ENCODE measurements at places on chromosomes 13 and 19.
A peak's percentile ranks its signal among the peaks of the same experiment; 100 is the strongest.

- DNase-seq: no peak
These were observed 182.6 kb upstream of the IRS2 start for GRCh38 chr13:109968876-109969577.

DNA sequence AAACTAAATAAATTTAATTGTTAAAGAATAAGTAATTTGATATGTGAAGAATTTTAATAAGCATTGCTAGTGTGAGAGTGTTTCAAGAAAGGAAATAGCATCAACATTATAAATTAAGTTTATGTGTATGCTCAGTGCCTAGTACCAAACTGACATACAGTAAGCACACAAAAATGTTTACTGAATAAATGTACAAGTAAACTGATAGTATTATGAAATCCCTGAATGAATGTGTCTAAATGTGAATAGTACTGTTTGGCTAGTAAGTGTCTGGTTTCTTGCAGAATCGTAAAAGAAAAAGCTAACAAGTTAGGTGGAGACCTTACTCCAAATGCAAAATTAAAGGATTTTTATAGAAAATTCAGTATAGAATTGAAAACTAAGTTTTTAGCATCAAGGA, 233.6 kb downstream of the PCDH9 start:
- DNase-seq: no peak

GRCh38 chr19:31553846-31554215, 204.6 kb upstream of the TSHZ3 start:
- no peak for DNase-seq

GRCh38 chr13:62014299-62014698, 598.6 kb upstream of the PCDH20 start:
- no peak for DNase-seq

GRCh38 chr13:112592647-112593046, 4.7 kb upstream of the TUBGCP3 start:
- no peak for DNase-seq

DNA sequence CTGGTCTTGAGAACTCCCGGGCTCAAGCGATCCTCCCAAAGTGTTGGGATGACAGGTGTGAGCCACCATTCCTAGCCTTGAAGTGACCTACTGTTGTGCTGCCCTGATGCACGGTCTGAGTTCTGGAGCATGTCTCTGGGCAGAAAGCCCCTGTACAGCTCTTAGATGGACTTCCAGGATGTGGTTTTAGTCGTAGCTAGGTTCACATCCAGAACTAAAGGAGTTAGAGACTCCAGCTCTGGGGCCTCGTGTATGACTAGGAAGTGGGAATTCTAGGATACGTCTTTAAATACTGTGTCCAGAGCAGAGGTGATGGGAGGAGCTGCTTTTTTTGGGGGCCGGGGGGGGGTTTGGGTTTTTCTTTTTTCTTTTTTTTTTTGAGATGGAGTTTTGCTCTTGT, 12.2 kb downstream of the UPF1 start:
- DNase-seq: no peak

DNA sequence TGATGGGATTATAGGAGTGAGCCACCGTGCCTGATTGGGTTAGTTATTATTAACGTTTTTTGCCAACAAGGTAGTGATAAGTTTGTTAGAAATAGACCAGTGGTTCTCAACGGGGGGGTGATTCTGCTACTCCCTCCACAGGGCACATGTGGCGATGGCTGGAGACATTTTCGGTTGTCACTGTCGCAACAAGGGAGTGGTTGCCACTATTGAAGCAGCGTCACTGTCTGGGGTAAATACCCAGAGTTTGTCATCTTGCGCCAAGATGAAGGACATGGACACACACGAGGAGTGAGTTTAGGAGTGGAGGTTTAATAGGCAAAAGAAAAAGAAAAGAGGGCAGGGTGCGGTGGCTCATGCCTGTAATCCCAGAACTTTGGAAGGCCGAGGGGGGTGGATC, 18.9 kb downstream of the ADGRE3 start:
- DNase-seq: no peak

- DNase-seq: no peak
These were observed 476.7 kb downstream of the RFC3 start for GRCh38 chr13:34294483-34295129.

DNA sequence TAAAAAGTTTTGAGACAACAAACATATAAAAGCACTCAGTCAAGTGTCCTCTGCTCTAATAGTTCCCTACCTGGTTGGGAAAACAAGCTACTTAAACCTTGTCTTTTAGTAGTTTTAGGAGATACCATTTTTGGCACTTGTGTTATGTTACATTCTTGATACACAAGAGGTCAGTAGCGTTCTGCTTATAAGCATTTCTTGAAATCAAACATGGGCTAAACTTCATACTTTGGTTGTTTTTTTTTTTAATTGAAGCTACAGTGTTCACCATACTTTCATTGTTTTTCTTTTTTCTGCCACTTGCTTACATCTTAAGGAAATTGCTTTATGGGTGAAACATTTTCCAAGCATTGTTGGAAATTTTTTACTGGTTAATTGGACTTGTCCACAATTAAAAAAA, 12.9 kb downstream of the NHLRC3 start:
- DNase-seq: no peak

- peak; percentile 13 for DNase-seq
These were observed 1677.7 kb downstream of the OLFM4 start for GRCh38 chr13:54706336-54706735.

GRCh38 chr19:56085571-56086275, 35.4 kb downstream of the ZNF787 start:
- no peak for DNase-seq

DNA sequence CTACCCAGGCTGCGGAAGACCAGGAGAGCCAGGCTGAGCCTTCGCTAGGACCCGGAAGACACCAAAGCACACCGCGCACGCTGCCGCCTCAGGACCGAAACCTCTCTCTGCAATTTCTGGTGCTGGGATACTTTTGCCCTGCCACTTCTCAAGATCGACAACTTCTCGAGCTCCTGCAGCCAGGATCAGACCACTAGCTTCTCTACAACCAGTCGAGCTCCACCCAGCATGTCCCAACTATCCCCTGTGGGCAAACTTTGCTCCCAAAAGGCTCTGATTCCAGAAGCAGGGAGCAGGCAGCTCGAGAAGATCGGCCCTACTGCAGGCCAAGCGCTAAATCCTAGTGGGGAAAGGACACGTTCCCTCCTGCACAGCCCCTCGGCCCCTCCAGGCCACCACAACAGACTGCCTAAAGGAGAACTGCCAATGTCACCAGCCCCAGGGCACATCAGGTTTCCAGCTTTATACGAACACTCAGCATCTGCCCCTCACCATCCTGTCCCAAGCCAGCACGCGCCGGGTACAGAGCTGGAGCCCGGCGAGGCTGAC, 979 bp downstream of the AKAP8 start:
- peak; percentile 10 for DNase-seq

GRCh38 chr19:43534816-43535761, 2.1 kb downstream of the ZNF575 start:
- no peak for DNase-seq

GRCh38 chr19:10945264-10945663, 15.6 kb upstream of the SMARCA4 start:
- DNase-seq: no peak

DNA sequence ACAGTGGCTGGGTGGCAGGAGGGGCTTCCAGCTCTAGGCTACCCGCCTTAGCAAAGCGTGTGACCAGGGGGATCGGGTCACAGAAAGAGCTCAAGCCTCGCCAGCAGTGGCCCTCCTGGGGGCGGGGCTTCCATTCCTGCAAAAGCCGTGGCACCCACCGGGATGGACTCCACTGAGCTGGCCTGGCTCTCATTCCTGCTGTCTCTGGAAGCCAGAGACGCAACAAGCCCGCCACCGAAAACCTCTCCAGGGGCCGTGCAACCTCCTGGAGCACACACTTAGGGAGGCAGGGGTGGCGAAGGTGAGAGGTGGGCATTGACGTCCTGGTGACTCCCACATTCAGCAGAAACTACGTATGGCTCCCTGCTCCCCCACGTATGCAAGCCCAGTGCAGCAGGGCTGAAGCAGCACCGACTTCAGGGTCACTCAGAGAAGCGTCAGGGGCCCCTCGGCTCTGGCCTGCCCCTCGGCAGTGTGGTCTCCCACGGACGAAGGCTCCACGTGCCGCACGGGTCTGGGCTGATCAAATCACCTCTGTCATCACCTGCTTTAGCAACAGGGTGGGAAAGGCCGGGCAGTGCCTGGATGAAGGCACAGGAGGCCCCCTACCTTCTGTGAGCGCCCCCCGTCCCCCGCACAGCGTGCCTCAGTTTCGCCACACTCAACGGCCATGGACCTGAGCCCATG, 3.1 kb downstream of the C19orf25 start:
- no peak for DNase-seq

DNA sequence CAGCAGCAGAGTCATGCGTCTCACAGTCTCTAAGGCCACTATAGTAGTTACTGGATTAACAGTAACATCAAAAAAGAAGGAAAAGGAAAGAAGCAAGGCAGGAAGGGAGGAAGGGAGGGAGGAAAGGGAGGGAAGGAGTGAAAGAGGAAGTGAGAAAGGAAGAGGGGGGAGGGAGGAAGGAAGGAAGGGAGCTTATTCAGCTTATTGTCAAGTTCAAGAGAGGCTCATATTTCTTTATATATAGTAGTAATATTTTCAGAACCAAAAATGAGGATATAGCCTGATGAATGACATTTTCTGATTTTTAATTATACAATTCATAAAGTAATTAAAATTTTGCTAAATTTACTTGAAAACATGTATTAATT, 17.7 kb upstream of the RUBCNL start:
- no peak for DNase-seq

GRCh38 chr13:102589301-102589822, 7.4 kb upstream of the TPP2 start:
- no peak for DNase-seq

GRCh38 chr19:485583-486236, 10.6 kb upstream of the MADCAM1 start:
- DNase-seq: no peak

- no peak for DNase-seq
These were observed 8.1 kb downstream of the PIK3R2 start for GRCh38 chr19:18160971-18161635.

DNA sequence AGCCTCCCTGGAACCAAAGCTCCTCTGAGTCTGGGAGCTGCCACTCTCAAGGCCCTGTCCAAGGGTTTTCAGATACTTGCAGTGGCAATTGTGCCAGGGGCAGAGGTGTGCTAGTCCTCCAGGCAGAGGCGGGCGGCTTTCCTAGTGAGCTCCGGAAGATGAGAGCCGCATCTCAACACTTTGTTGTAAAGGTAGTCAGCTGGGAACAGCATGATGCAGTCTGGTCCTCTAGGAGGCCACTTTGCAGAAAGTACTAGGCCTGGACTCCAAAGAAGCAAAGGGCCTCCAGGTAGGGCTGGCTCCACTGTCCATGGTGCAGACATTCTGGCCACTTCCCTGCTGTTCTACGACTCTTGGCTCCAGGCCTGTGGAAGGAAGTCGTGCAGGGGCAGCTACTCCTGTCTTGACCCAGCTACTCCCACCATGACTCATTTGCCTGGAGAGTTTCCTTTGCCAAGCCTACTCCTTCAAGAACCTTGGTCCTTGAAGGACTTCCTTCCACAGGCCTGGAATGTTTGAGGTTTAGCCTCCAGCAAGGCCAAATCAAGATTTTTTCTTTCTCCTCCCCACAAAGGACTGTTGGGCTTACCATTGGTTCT, 9.9 kb upstream of the ZNF536 start:
- no peak for DNase-seq

DNA sequence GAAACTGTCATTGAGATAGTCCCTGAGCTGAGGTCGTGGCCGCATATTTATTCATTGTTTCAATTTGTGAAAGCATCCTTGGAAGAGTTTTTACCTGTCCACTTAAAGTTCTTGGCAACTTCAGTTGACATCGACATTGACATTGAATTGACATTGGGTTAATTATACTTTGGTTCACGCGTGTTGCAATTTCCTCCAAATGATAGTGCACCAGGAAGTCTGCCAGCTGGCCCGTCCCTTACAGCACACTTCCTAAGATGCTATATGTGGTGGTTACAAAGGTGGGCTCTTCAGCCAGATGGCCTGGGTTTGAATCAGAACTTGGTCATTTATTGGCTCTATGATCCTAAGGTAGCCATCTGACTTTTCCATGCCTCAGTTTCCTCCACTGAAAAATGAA, 176.0 kb downstream of the FGF14 start:
- DNase-seq: no peak

DNA sequence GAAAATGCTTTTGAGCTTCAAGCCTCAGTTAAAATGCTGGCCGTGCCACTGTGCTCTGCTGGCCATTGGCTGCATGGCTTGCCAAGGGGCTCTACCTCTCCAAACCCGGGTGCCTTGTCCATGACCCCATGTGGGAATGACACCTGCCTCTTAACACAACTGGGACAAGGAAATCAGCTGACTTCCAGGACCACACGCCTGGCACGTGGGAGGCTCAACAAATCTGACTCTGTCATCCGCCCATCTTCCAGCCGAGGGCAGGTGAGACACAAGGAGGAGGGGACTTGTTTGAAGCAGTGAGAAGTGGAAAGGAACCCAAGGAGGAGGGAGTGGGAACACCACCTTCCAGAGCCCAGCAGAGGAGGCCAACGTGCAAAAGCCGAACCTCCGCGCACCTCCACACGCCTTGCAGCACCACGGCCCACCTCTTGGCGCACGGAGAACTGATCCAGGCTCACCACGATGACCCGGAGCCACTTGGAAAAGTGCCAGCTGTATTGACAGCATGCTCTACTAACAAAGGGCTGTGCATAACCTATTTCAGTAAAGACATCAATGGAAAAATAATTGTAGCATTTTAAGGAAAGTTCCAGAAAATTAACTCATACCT, 38.3 kb downstream of the COL4A1 start:
- no peak for DNase-seq

DNA sequence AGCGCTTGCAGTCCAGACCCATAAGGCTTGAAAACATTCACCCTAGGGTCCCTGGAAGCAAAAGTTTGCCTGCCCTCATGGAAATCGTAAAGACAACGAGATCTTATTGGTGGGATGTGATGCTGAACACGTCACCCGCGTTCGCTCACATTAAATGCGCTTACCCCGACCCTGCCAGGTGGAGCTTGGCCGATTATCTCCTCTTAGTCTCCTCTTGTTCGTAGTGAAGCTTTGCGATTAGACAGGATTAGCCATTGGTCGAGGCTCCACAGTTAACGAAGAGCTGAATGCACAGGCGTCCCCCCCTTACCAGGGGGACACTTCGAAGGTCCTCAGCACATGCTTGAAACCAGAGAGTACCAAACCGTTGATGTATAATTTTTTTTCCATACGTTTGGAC, 16.0 kb upstream of the KDM4B start:
- no peak for DNase-seq

- DNase-seq: no peak
These were observed 14.2 kb upstream of the PGLS start for GRCh38 chr19:17497149-17497798.

- DNase-seq: peak; percentile 26
These were observed 30.6 kb upstream of the DPP9 start for GRCh38 chr19:4754248-4754647.
